ENCODE measurements at places on chromosomes 2 and 18.

DNA sequence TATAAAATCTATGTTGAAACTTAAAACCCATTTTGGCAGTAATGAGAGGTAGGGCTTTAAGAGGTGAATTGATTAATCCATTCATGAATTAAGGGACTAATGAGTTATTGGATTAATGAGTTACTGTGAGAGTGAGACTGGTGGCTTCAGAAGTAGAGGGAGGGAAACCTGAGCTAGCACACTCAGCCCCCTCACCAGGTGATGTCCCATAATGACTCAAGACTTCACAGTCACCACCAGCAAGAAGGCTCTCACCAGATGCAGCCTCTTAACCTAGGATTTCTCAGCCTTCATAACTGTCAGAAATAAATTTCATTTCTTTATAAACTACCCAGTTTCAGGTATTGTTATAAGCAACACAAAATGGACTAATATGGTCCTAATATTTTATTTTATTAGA, 621.7 kb upstream of the ACVR2A start:
- no peak for DNase-seq

DNA sequence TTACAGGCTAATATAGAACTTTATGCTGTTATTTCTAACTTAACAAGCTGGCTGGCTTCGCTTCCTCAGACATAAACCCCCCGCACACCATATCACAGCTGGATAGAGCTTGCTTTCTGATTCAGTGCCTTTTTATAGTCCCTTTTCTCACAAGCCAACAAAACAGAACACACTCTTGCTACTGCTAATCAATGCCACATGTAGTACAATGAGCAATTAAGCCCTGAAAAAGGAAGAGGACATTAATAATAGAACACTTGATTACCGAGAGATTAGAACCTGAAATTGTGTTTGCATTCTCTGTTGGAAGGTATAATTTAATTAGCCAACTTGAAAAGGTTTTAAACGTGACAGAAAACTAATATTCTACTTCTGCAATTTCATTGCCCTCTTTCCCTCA, 267.7 kb upstream of the CYRIA start:
- DNase-seq, result no peak

DNA sequence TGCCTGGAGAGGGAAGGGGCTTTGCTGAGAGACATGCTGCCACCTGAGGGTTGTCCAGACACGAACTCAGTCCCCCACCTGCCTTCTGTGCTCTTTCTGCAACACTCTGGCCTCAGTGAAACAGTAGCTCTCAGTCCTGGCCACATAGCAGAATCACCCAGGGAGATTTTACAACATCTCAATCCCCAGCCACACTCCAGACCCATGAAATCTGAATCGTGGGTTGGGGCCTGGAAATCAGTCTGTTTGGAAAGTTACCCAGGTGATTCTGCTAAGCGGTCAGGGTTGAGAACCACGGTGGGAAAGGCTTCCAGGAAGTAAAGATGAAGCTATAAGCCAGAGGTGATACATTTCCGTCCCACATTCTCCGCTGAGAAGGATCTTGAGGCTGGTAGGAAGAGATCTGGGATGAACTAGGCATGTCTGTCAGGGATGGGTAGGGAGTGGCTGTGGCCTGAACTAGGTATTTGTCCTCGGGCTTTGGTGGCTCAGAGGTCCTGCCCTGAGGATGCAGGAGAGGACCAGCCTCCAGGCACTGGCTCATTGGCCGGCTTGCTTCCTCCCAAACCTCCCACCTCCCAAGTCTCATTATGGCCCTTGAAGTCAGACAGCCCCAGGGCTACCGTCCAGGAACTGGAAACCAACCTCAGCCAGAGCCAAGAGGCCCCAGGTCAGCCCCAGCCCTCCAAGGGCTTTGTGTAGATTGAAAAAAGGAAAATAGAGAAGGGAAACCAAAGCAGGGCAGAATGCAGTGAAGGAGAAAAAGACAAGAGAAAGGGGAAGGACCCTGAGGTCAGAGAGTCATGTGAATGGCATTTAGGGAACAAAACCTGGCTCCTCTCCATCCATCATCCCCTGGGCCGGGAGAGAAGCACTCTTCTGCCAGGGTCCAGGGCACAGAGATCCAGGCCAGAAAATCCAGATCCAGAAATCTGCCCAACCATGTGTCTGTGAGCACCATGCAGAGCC, 119.6 kb downstream of the ZFP36L2 start:
- DNase-seq, result no peak

GRCh38 chr2:28683100-28683706, 68.4 kb upstream of the PPP1CB start:
- no peak for DNase-seq

DNA sequence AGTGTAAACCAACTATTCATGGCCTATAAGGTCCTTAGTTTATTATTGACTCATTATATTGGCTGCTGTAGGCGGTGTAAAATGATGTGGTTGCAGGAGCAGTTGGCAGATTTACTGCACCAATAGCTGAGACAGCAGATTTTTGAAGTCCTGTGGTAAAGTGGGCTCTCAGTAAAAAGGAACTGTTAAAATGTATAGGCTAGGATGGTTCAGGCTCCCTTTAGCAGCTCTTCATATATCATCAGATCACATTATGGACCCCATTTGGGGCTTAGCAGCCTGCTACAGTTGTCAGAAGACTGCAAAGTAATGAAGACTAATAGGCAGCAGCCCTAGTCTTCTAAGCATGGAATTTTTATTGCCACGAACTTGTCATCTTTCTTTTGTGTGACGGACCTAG, 27.8 kb downstream of the MTX2 start:
- DNase-seq, result no peak

GRCh38 chr2:226661789-226662545, 137.7 kb downstream of the IRS1 start:
- no peak for DNase-seq

Measured in stimulated activated CD4-positive, alpha-beta T cell treated with anti-CD3 and anti-CD28 coated beads, Interleukin-1b, Interleukin-23, amount 100 ng/mL, for 1 hour (primary cell).